Smooth muscle cell of the pulmonary artery (primary cell): ENCODE measurements at places on chromosomes 3 and 15. TPM values are rescaled to one million over a fixed set of nuclear protein-coding genes. Genes with fewer than 3 reads are reported as not detected.

APOD gene
- total RNA-seq = 0.23 and 0.52 TPM in 2 replicates

FEZF2 gene
- not detected in 2 replicates for total RNA-seq

PPP1R14D gene
- total RNA-seq = not detected in 2 replicates

EFCC1 gene
- total RNA-seq = not detected in 2 replicates

TGM4 gene
- not detected in 2 replicates for total RNA-seq

GRAMD2A gene
- 0.33 and 0.46 TPM in 2 replicates for total RNA-seq

GABRB3 gene
- 0.66 and 1.3 TPM in 2 replicates for total RNA-seq

TRIM42 gene
- total RNA-seq = not detected in 2 replicates

GALNT15 gene
- 9.1 and 12.1 TPM in 2 replicates for total RNA-seq

DNAJA4 gene
- 3.4 and 4.0 TPM in 2 replicates for total RNA-seq

ITIH1 gene
- 0.17 and 0.33 TPM in 2 replicates for total RNA-seq

RPP25 gene
- total RNA-seq = 2.6 and 4.6 TPM in 2 replicates

PLCH1 gene
- under 0.01 and 0.03 TPM in 2 replicates for total RNA-seq

CCR9 gene
- total RNA-seq = not detected in 2 replicates

TM6SF1 gene
- total RNA-seq = 0.33 and 0.83 TPM in 2 replicates

POTEB3 gene
- total RNA-seq = not detected in 2 replicates

FAH gene
- 32.6 and 51.8 TPM in 2 replicates for total RNA-seq

RBP2 gene
- not detected in 2 replicates for total RNA-seq

RASL12 gene
- total RNA-seq = 0.13 and 0.39 TPM in 2 replicates

SCN5A gene
- 0.23 and 0.72 TPM in 2 replicates for total RNA-seq

SLC28A2 gene
- total RNA-seq = not detected in 2 replicates

GOLGA8N gene
- 6.8 and 7.1 TPM in 2 replicates for total RNA-seq

ACSBG1 gene
- total RNA-seq = not detected in 2 replicates

PLSCR5 gene
- not detected in 2 replicates for total RNA-seq

FSIP1 gene
- total RNA-seq = 0.66 and 1.6 TPM in 2 replicates
